Right lobe of liver (tissue), 6 donors: ENCODE measurements at places on chromosomes 5 and 9. TPM values are rescaled to one million over a fixed set of nuclear protein-coding genes. Genes with fewer than 3 reads are reported as not detected.

DNA sequence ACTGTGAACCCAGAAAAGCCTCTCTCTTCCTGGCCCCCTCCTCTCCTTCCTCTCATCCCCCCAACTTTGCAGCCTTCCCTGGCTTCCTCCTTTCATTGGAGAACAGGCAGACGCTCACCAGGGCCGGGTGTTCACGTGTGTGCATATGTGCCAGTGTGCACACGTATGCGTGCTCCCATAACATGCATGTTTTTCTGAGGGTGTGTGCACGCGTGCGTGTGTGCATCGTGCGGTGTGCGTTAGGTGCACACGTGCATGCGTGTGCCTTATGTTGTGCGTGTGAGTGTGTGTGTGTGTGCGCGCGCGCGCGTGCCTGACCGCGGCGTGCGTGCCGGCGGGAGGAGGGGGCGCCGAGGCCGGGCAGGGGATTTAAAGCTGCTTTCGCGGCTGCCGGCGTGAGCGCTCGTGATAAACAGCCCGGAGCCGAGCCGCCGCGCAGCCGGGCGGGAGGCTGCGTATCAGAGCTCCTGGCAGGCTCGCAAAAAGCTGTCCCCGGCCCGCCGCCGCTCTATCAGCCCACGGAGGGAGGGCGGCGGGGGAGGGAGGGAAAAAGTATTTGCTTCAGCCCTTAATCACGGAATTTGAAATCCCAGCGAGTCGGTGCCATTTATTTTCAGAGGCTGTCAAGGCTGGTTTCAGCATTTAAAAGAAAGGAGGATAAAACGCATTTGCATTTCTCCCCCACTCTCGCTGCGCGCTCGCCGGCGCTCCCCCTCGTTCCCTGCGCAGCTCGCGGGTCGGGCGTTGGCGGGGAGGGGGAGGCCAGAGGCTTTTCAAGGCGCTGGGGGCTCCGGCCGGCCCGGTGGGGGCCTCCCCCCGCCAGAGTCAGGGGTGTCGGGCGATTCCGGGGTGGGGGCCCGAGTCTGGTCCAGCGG is 183.9 kb downstream of the C9orf50 start:
- H3K27me3 ChIP-seq = no peaks in the 10 kb centered on the region
- H3K4me1 ChIP-seq = peaks cover 9% of the 10 kb centered on the region
- peak overlapping the region; percentile 45 for H3K4me3 ChIP-seq
- DNase-seq = no peak
- peak overlapping the region; percentile 9 for H3K27ac ChIP-seq

The ADCY2 gene
- total RNA-seq = not detected

- no peaks in the 10 kb centered on the region for H3K4me1 ChIP-seq
- H3K36me3 ChIP-seq = no peaks in the 10 kb centered on the region
- no peak overlapping the region for H3K27ac ChIP-seq
- no peak overlapping the region for H3K4me3 ChIP-seq
- no peaks in the 10 kb centered on the region for H3K27me3 ChIP-seq
- no peak for DNase-seq
Measured at GRCh38 chr9:84677080-84677479, 7.6 kb downstream of the NTRK2 start.

DNA sequence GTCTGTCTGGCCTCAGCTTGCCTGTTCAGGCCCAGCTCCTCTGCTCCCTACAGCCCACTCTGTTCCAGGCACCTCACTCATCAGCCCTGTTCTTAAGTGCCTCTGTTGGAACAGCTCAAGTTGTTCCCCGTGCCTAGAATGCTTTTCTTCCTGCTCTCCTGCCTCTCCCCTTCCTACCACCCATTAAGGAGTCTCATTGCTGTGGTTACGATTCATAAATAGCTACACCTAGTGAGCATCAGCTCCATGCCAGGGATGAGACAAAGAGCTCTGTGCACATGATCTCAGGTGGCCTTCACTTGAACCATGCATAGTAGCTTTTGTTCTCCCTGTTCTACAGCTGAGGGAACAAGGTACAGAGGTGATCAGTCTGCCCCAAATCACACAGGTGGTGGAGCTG is 54.3 kb downstream of the PSD2 start:
- DNase-seq = no peak
- no peak overlapping the region for H3K27ac ChIP-seq
- no peaks in the 10 kb centered on the region for H3K36me3 ChIP-seq
- no peak overlapping the region for H3K4me3 ChIP-seq

DNA sequence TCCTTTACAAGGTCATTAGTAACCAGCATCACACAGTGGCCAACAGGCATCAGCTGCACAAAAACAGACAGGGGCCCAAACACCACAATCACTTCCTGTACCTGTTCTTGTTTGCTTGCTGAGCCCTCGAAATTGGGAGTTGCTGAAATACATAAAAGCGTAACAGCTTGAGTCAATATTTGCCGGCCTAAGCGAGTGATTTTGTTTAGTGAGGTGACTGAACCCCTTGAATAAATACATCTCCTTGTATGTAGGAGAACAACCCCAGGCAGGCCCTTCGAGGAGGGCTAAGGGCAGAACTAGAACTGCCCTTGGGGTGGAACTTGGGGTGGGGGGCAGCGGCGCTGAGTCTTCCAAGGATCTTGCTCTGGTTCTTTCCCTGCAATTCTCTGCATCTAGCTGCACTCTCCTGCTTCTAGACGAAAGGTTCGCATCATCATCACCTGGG is 502.5 kb downstream of the RASEF start:
- no peaks in the 10 kb centered on the region for H3K36me3 ChIP-seq
- peaks cover 27% of the 10 kb centered on the region for H3K4me1 ChIP-seq
- H3K4me3 ChIP-seq = no peak overlapping the region
- no peaks in the 10 kb centered on the region for H3K27me3 ChIP-seq
- peak; percentile 29 for DNase-seq
- peak overlapping the region; percentile 83 for H3K27ac ChIP-seq

DNA sequence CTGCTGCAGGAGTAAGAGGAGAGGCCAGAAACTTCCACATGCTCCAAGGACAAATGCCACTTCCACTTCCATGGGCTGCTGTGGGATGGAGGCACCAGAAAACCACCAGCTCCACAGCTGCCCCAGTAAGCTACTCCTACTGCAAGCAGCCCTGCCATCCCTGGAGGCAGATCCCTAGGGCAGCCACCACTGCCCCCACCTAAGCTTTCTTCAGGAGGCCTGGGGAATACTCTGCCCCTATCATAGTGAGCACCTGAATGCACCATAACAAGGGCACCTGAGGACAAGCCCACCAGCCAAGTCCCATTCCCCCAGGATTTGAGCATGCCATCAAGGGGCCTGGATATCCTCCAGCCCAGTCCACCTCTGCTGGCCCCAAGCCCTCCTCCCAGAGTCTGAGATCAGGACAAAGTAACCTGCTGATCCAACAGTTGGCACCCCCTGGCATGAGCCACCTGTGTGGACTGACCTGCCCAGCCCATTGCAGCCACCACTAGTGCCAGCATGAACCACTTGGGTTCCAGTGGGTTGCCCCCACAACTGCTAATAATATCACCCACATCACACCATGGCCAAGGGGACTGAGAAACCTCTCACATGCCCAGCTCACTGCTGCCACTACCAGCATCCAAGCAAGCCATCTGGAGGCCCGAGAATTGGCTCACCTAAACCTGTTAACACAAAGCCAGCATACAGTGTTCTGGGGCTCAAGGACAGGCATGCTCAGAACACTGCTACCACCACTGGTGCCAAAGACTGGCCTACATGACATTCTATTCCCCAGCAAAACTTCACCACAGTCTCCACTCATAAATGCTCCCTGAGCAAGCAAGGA is 480.1 kb downstream of the CDH12 start:
- H3K27ac ChIP-seq = no peak overlapping the region
- DNase-seq = no peak
- no peaks in the 10 kb centered on the region for H3K4me1 ChIP-seq
- H3K4me3 ChIP-seq = no peak overlapping the region

The GFRA3 gene
- not detected for total RNA-seq

The MARCOL gene
- not detected for total RNA-seq

The SERF1B gene
- 2.8 TPM for total RNA-seq

- no peaks in the 10 kb centered on the region for H3K36me3 ChIP-seq
- H3K27ac ChIP-seq = no peak overlapping the region
- DNase-seq = no peak
- H3K4me3 ChIP-seq = no peak overlapping the region
Measured at GRCh38 chr9:83584995-83585394, 37.9 kb upstream of the IDNK start.

DNA sequence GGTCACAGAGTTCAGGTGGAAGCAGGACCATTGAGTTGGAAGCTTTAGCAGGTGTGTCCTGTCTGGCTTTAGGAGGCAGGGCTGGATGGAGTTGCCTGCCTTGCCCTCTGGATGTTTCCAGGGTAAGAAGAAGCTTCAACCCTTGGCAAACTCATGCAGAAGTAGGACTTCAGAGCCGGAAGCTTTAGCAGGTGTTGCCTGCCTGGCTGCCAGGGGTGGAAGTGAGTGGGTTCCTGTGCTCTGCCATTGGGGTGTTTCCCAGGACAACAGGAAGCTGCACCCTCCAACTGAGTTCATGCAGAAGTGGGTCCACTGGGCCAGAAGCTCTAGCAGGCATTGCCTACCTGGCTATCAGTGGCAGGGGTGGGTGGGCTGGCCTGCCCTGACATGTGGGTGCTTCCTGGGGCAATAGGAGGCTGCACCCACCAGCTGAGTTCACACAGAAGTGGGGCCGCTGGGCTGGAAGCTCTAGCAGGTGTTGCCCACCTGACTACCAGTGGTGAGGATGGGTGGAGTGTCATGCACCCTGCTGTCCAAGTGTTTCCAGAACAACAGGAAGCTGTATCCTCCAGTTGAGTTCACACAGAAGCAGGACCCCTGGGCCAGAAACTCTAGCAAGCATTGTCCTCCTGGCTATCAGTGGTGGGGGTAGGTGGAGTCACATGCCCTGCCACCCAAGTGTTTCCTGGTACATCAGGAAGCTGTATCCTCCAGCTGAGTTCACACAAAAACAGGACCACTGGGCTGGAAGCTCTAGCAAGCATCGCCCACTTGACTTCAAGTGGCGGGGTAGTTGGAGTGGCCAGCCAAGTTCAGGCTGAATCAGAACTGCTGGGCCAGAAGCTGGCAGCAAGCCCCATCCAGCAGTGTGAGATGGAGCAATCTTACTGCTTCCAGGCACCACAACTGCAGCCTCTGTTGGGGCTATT is 24.6 kb downstream of the LOX start:
- H3K4me3 ChIP-seq = no peak overlapping the region
- H3K27ac ChIP-seq = no peak overlapping the region
- no peak for DNase-seq
- H3K27me3 ChIP-seq = no peaks in the 10 kb centered on the region

The PHF19 gene
- total RNA-seq = 5.5 TPM

DNA sequence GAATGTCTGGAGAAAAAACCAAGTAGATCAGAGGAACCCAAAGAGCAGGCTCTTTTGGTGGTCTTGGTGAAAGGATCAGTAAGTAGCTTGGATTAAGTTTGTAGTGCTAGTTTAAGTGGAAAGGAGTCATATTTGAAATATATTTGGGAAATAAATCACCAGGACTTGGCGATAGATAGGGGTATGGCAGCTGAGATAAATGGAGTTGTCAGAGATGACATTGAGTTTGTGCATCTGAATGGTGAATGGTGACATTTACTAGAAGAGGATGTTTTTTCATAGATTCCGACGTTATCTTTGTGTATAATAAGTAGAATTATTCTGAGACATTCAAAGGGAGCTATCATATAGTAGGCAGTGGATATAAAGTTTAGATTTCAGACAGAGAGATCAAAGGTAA is 143.6 kb upstream of the RASGRF2 start:
- H3K4me3 ChIP-seq = no peak overlapping the region
- DNase-seq = no peak
- H3K27me3 ChIP-seq = no peaks in the 10 kb centered on the region
- H3K36me3 ChIP-seq = peaks cover 2% of the 10 kb centered on the region

DNA sequence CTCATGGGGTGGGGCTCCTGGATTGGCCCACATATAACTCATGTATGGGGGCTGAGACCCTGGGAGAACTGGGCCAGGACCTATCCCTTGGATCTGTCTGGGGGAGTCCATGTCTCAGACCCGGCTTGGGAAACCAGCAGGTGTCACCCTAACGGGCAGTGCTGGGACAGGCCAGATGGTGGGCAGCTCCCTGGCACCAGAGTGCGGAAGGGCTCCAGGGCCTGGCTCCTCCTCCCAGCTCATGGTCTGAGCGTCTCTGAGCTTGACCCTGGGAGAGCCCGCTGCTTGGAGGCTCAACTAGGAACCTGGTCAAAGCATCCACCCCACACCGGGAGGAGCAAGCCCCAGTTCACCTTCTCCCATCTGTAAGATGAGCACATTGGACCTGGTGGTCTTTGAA is 15.5 kb upstream of the NCS1 start:
- DNase-seq = peak; percentile 57
- H3K4me1 ChIP-seq = peaks cover 5% of the 10 kb centered on the region
- no peak overlapping the region for H3K4me3 ChIP-seq
- H3K27me3 ChIP-seq = no peaks in the 10 kb centered on the region

- H3K36me3 ChIP-seq = peaks cover 6% of the 10 kb centered on the region
- H3K27me3 ChIP-seq = no peaks in the 10 kb centered on the region
- no peaks in the 10 kb centered on the region for H3K4me1 ChIP-seq
- no peak overlapping the region for H3K27ac ChIP-seq
- DNase-seq = no peak
Measured at GRCh38 chr5:146461319-146461718, 14.2 kb downstream of the TCERG1 start.

The MARVELD2 gene
- total RNA-seq = 25.2 TPM

- no peak overlapping the region for H3K4me3 ChIP-seq
- H3K4me1 ChIP-seq = peaks cover 13% of the 10 kb centered on the region
- no peak overlapping the region for H3K27ac ChIP-seq
- no peaks in the 10 kb centered on the region for H3K36me3 ChIP-seq
- DNase-seq = no peak
Measured at GRCh38 chr9:137545123-137545522, 5.1 kb downstream of the PNPLA7 start.

GRCh38 chr9:137788561-137789294 is 88.9 kb upstream of the CACNA1B start:
- no peaks in the 10 kb centered on the region for H3K36me3 ChIP-seq
- DNase-seq = no peak
- H3K27me3 ChIP-seq = no peaks in the 10 kb centered on the region
- peaks cover 12% of the 10 kb centered on the region for H3K4me1 ChIP-seq
- H3K27ac ChIP-seq = peak overlapping the region; percentile 16

- peak overlapping the region; percentile 56 for H3K27ac ChIP-seq
- H3K27me3 ChIP-seq = no peaks in the 10 kb centered on the region
- DNase-seq = no peak
- H3K4me1 ChIP-seq = peaks cover 6% of the 10 kb centered on the region
- H3K4me3 ChIP-seq = no peak overlapping the region
Measured at GRCh38 chr9:109100543-109101201, 19.1 kb downstream of the TMEM245 start.

GRCh38 chr9:115847216-115847615 is 306.4 kb upstream of the PAPPA start:
- no peak overlapping the region for H3K27ac ChIP-seq
- no peak overlapping the region for H3K4me3 ChIP-seq
- H3K4me1 ChIP-seq = no peaks in the 10 kb centered on the region
- DNase-seq = no peak

The KCNIP1 gene
- total RNA-seq = not detected

GRCh38 chr9:79976257-79977073 is 404.7 kb downstream of the TLE4 start:
- H3K27me3 ChIP-seq = no peaks in the 10 kb centered on the region
- DNase-seq = no peak
- no peaks in the 10 kb centered on the region for H3K36me3 ChIP-seq
- no peak overlapping the region for H3K27ac ChIP-seq
- no peak overlapping the region for H3K4me3 ChIP-seq
